ENCODE measurements at places on chromosomes 11 and 22.

- no peak for DNase-seq
Observed at GRCh38 chr11:94449029-94449428, 44.6 kb downstream of the MRE11 start.

DNA sequence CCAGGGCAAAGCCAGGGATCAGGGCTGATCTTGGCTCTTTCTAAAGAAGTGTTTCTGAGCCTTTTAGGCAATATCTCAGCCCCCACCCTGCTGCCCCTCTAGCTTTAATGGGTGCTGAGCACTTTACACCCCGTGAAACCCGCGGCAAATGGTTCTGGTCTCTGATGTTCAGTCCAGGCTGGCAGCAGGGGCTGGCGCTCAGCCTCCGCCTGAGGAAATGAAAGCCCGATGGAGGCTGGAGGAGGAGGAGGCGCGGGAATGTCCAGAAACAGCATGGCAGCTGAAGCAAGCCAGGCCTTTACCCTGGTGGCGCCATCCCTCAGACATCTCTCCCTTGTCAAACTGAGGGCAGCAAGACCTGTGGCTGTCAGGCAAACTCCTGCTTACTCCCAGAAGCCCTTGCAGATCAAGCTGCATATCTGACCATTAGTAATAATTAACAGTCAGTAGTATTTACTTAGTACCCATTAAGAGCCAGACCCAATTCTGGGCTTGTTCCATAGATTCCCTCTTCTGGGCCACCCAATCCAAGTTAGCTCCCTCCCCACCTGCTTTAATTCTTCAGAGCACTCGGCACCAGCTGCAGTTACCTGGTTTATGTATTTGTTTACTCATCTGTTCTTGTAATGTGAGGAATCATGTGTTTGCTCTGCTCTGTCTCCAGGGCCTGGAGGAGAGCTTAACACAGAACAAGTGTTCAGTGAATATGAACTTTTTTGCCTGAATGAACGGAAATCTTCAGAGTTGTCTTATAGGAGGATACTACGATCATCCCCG is 15.0 kb upstream of the ALX4 start:
- DNase-seq = no peak

DNA sequence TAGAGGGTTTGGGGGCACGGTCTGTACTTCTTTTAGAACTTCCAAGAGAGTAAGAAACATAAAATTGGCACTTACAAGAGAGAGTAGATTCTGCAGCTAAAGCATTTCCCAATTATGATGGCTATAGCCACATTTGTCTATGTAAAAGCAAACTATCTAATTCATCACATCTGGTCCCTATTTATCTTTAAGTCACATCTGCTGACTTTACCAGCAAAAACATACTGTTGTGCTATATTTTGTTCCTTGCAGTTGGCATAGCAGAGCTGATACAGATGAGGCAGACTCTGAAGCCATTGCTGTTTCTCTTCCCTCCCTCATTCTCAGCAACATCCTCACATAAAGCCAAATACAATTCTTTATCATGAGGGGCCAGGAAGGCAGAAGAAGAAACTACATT is 1533.5 kb upstream of the RAG2 start:
- no peak for DNase-seq

DNA sequence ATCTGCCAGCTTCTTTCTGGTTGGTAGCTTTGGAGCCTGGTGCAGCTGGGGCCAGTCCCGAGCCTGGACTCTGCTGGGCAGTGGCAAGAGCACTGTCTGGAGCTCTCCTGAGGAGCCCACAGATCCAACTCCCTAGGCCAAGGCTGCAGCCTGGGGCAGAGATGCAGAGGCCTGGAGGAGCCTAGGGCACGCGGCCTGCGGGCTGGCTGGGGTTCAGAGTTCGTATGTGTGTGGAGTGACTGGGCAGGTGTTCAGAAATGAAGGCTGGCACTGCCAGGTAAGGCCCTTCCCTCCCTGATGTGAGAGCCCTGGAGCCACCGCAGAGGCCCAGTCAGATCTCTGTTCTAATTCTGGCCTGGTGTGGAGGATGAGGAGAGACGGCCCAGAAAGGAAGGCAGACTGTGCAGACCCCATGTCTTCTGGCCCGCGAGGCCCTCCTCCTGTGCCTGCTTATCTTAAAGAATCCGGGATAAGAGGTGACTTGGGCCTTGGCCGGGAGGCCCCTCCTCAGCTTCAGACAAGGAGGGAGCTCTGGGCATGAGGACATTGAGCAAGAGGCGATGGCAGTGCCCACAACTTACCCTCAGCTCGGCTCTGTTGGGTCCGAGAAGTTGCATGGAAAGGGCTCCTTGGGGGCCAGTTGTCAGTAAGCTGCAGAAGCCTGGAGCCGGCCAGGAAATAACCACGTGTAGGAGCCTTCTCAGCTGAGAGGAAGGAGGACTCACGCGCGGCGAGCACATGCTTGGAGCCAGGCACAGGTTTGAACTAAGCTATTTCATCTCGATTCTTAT is 62.2 kb upstream of the B3GAT1 start:
- DNase-seq = no peak

- DNase-seq = peak; percentile 30
Observed at GRCh38 chr11:117973503-117973860, 12.7 kb upstream of the IL10RA start.
